ENCODE measurements at places on chromosomes 13 and 19. TPM values are rescaled to one million over a fixed set of nuclear protein-coding genes. Genes with fewer than 3 reads are reported as not detected.

GRCh38 chr19:49643466-49643865, 1.5 kb downstream of the SCAF1 start:
- DNase-seq, result no peak

DNA sequence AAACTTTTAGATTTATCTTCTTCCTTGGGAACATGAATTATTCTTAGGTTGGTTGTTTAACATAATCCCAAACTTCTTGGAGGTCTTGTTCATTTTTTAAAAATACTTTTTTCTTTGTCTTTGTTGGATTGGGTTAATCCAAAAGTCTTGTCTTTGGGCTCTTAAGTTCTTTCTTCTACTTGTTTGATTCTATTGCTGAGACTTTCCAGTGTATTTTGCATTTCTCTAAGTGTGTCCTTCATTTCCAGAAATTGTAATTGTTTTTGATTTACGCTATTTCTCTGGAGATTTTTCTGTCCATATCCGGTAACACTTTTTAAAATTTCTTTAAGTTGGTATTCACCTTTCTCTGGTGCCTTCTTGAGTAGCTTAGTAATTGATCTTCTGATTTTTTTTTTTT, 9.8 kb upstream of the KLK15 start:
- DNase-seq, result no peak

- DNase-seq, result no peak
These were observed 3.5 kb downstream of the JSRP1 start for GRCh38 chr19:2252797-2253105.

DNA sequence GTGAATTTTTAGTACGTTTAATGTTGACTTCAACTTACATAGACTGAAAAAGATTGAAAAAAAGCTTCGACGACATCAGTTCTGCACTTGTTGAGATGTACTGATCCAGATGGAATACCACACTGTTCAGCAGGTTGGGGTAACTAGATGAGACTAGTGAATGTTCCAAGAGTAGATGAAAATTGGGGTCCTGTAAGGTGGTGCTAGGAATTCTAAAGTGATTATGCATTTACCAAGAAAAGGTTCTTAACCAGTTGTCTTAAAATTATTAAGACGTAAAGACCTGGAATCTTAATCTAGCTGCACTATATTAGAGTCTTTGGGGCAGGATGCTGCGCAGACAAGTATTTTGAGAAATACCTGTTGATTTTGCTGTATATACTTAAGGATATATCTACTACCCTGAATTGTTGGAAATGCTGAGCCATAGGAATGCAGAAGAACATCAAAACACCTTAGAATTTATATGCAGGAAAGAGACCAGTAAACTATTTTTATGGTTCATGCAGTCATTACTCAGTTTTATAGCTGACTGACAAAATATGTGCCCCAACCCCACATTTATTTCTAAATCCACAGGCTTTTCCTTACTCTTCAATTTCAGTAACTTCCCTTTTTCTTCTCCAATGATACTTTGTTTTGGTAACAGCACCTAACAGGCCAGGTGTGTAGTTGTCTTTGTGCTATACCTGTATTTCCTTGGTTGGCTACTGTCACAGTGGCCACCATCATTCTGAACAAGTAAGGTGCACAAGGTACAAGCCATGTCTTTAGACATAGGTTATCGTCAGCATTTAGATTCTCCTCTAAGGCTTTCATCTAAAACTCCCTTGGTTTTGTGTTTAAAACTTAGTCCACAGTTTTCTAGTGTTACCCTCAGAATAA, 8.6 kb downstream of the MIR17HG start:
- DNase-seq, result no peak

DNA sequence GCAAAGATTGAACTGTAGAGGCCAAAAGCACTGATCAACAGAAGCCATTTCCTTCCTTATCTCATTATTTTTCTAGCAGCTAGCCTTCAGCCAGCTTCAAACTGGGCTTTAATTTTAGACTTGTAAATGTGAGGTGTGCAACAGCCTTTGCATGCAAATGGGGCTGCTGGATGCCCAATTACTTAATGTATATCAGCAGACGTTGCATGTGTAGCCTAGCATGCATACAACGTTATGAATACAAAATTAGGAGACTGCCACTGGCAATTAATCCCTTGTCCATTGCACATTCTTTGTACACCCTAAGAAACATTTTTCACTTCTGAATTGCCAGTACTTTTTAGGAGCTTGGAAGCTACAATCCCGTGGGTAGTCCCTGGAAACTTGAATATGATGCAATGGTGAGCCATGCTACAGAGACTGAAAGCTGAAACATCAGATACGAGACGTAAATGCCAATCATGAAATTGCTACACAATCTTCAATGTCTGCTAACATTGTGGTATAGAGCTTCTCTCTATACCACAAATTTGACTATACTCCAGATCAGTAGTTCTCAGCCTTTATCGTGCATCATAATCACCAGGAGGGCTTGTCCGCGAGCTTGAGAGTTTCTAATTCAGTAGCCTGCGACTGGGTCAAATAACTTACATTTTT, 20.2 kb downstream of the EPSTI1 start:
- no peak for DNase-seq

GRCh38 chr19:55304980-55305379, 20.2 kb downstream of the TMEM150B start:
- DNase-seq, result no peak

DNA sequence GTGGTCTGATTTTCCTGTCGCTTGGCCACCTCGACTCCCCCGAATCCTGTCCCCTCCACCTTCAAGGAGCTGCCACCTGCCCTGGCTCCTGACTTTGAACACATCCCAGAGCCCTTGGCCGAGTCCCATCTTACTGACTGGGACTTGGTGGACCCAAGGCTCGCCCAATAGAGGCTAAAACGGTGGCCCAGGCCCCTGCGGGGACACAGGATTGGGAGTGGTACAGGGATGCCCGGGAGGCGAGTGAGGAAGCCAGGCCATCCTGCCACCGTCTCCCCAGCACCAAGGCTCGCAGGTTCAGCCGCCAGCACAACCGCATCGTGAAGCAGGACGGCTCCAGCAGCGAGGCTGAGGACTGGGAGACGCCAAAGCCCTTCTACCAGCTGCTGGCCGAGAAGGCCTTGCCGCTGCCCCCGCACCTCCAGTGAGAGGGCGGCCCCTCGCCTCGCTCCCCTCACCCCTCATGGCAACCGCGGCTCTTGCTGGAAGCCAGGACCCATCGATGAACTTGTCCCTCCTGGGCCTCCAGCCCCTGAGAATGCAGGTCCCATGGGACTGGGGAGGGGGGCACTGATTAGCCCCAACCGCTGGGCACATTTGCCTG, 5.3 kb downstream of the SIX5 start:
- DNase-seq, result no peak

DNA sequence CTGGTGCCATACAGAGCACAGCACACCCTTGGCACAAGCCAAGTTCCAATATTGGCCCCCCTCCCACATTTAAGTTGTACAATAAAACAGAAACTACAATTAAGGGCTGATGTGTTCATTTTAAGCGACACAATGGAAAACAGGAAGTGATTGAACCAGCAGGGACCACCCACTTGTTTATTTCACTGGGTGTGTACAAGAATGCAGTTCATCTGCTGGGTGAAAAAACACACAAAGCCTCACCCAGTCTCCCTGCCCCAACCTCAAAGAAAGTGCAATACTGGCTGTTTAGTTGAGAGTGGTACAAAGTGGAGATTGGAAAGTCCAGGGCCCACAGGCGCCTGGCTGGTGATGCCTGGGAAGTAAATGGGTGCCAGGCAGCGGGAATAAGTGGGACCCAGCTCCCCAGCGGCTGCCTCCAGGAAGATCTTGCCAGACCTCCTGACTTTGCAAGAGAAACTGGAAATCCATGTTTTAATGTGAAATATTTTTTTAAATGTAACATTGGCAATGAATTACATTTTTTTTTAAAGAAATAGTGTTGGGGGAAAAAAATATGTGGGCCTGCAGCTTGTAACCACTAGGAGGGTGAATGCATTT, 322.1 kb downstream of the ZNF536 start:
- no peak for DNase-seq

GRCh38 chr19:16477311-16477710, 5.5 kb upstream of the EPS15L1 start:
- DNase-seq, result no peak

GRCh38 chr13:48715977-48716376, 62.2 kb downstream of the CYSLTR2 start:
- no peak for DNase-seq

DNA sequence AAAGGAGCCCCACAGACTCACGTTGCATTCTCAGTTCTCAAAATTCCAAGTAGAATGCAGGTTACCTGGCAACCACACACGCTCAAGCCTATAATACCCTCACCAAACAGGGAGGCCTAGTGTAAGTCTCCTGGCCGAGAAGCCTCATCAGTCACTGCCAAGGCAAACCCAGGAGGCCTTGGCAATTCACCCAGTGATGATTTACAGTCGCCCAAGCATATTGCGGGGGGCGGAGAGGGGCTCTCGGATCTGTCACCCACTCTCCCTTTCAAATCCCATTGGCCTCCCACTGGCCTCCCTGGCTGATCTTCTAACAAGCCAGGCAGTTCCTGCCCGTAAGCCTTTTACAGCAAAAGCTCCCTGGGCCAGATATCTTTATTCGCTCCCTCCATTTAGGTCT, 1.1 kb downstream of the AKAP8L start:
- DNase-seq, result no peak

GRCh38 chr19:42202290-42202880, 15.1 kb downstream of the DEDD2 start:
- no peak for DNase-seq

DNA sequence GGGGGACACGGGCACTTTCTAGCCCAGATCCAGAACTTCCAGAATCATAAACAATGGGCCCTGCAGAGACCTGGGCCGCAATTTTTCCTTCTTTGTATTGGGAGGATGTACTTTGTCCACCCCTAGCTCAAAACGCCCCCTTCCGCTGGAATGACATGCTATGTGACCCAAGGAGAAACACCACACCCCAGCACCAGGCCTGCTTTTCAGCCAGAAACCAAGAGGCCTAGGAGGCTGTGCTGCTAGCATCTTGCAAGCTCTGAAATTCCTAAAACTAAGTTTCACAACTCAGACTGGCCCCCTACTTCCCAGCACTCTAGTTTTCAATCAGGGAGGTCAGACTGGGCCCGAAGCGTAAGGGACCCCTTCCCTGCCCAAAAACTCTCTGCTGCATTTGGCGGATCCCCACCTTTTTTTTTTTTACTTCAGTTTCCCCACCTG, 538 bp downstream of the LSM4 start:
- peak; percentile 66 for DNase-seq

DNA sequence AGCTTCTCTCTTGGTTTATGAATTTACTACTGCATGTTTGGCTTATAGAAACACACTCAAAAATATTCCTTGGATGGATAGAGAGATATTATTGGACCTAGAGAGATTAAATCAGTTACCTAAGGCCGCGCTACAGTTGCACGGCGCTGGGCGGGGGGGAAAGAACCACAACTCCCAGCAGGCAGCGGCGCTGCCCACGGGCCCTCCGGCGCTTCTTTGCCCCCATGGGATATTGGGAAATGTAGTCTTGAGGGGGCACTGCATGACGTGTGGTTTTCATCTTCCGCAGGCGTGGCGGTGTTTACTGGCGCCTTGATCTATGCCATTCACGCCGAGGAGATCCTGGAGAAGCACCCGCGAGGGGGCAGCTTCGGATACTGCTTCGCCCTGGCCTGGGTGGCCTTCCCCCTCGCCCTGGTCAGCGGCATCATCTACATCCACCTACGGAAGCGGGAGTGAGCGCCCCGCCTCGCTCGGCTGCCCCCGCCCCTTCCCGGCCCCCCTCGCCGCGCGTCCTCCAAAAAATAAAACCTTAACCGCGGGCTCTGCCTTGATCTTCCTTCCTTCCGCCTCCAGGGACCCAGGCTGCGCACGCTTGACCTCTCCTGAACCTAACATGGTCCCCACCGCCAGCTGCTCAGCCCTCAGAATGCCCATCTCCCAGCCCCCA, 4.8 kb downstream of the EMP3 start:
- no peak for DNase-seq

- no peak for DNase-seq
These were observed 10.0 kb upstream of the ATP12A start for GRCh38 chr13:24670174-24670573.

DNA sequence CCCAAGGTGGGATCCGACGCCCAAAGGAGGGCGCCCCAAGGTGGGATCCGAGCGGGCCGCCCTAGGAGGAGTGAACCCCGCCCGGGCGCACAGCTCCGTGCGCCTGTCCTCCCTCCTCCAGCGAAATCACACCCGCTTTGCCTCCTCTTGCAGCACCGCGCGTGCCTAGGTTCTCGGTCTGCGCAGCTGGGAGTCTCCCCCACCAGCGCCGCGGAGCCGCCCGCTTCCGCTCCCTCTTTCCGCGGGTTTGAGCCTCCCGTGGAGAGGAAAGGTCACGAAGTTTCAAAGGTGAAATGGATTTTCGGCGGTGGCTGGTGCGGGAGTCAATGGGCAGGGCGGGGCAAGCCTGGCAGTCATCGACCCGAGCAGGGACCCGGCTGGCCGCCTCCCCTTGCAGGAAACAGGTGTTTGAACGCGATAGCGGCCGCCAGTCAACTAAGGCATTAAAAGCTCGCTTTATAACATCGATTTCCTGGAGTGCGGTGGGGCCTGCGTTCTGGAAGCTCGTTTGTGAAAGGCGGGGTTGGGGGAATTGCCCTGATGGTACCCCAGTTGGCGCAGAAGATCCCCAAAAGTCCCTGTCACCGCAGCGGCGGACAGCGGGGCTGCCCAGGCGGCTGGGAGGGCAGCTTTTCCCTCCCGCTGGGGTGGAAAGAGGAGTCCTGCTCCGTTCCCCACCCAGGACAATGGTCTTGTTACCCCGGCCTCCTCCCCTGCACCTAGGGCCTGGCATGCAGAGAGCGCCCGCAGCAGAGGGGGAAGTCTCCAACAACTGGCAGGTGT, 9.0 kb upstream of the SOX1 start:
- DNase-seq, result no peak

- DNase-seq, result no peak
These were observed 951 bp upstream of the POSTN start for GRCh38 chr13:37599519-37599918.

The SIGLEC7 gene
- not detected for polyA plus RNA-seq

The NUDT15 gene
- 29.8 TPM for polyA plus RNA-seq

The ZNF578 gene
- polyA plus RNA-seq, result not detected

The ZNF677 gene
- polyA plus RNA-seq, result not detected

The ACER1 gene
- not detected for polyA plus RNA-seq

The F2RL3 gene
- polyA plus RNA-seq, result not detected

The LPAR2 gene
- polyA plus RNA-seq, result 5.2 TPM

The CELF5 gene
- 0.61 TPM for polyA plus RNA-seq

The ZNF850 gene
- 1.9 TPM for polyA plus RNA-seq

Measured in A549 (cell line).